ENCODE measurements at places on chromosomes 4 and X.

DNA sequence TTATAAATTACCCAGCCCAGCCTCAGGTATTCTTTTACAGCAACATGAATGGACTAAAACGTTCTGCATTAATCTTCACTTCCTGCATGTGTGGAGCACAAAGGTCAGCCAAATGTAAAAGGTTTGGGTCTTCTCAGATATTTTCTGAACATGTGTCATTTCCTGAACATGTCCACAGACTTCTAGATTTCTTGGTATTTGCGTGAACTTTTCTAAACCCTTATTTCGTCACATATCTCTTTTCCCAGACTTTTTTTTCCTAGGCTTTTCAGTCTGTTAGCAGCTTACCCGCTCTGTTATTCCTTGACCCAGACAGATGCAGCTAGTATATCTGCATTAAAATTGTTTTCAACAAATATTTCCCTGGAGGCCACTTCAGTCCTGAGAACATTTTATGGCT lies 57.3 kb upstream of the USP51 start:
- no peak for DNase-seq

DNA sequence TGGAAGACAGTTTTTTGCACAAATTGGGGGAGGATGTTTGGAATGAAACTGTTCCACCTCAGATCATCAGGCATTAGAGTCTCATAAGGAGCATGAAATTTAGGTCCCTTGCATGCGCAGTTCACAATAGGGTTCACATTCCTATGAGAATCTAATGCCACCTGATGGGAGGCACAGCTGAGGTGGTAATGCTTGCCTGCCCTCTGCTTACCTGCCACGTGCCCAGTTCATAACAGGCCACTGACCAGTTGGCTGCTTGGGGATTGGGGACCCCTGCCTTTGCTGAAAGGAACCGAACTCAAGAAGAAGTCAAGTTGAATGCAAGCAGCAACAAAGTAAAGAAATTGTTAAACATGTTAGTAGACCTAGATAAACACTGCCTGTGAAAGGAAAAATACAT lies 4.6 kb upstream of the HSPA4L start:
- no peak for DNase-seq

- no peak for DNase-seq
Measured at GRCh38 chrX:67619253-67619652, 75.4 kb downstream of the AR start.

DNA sequence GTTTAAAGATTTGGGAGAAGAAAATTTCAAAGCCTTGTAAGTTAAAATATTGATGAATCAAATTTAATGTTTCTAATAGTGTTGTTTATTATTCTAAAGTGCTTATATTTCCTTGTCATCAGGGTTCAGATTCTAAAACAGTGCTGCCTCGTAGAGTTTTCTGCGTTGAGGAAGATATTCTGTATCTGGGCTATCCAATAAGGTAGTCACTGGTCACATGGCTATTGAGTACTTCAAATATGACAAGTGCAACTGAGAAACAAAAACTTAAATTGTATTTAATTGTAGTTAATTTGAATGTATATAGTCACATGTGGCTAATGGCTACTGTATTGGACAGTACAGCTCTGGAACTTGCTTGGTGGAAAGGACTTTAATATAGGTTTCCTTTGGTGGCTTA lies 1.1 kb downstream of the ALB start:
- no peak for DNase-seq

GRCh38 chrX:24229976-24230375 lies 80.4 kb downstream of the ZFX start:
- DNase-seq: no peak

- no peak for DNase-seq
Measured at GRCh38 chr4:174434455-174434854, 87.8 kb downstream of the HPGD start.

DNA sequence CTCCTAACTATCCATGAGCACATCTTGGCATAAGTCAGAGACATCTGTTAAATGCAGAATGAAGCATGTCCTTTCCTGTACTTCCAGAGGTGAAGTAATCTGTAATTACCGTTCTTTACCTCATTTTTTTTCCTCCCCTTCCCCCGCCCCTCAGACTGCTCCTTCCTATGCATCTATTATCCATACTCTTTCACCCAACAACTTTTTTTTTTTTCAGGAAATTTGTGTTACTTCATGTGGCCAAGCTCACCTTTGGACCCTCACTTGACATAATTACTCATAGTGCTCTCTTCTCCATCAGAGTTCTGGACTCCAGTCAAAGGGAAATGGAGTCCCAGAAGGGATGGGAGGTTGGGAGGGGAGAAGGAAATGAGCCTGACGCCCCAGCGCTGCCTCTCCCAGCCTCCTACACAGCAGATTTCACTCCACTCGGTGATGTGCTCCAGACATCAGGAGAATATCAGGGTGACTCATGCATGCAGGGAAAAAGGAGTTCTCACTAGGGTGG lies 568.8 kb downstream of the STIM2 start:
- DNase-seq: no peak

- DNase-seq: no peak
Measured at GRCh38 chr4:48255072-48255958, 14.3 kb downstream of the TEC start.

- no peak for DNase-seq
Measured at GRCh38 chr4:170687751-170688150, 598.0 kb upstream of the AADAT start.

GRCh38 chr4:92970996-92971395 lies 667.2 kb downstream of the GRID2 start:
- DNase-seq: no peak

- DNase-seq: no peak
Measured at GRCh38 chr4:109294006-109294405, 8.5 kb downstream of the COL25A1 start.

DNA sequence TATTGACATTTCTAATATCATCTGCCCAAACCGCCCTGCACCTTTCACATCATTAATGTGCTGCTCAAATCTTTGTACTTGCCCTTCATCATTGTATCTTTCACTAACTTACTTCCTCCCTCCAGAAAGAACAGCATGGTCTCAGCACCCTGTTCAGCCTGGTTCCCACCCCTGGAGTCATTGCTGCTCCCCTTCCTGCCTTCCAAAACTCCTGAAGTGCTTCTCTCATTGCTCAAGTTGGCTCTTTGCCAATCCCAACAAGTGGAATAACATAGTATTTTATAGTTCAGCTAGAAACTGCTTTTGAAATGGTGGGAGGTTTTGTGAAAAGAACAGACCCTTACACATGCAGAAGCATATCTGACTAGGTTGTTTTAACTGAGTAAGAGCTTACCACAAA lies 14.0 kb upstream of the TTC29 start:
- no peak for DNase-seq

- DNase-seq: no peak
Measured at GRCh38 chrX:3346501-3347259, at the start of gene MXRA5. Gene MXRA5 (minus strand): TSS chrX:3346652. CDS start chrX:3343833, 2,819 bp downstream.

DNA sequence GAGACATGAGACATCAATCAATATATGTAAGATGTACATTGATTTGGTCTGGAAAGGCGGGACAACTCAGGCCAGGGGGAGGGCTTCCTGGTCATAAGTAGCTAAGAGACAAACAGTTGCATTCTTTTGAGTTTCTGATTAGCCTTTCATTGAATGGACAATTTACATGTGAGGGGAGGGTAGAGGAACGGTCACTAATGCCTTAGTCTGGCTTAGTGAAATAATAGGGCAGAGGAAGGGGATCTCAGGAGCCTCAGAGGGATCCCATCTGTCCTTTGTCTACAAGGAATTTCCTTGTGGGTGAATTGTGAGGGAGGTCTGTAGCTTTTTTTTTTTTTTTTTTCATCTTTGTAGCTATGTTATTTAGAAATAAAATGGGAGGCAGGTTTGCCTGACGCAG lies 88.3 kb downstream of the GK start:
- DNase-seq: no peak

- no peak for DNase-seq
Measured at GRCh38 chr4:151530230-151530629, 121.3 kb downstream of the FHIP1A start.

- peak; percentile 5 for DNase-seq
Measured at GRCh38 chr4:56668267-56668666, 12.8 kb downstream of the HOPX start.

DNA sequence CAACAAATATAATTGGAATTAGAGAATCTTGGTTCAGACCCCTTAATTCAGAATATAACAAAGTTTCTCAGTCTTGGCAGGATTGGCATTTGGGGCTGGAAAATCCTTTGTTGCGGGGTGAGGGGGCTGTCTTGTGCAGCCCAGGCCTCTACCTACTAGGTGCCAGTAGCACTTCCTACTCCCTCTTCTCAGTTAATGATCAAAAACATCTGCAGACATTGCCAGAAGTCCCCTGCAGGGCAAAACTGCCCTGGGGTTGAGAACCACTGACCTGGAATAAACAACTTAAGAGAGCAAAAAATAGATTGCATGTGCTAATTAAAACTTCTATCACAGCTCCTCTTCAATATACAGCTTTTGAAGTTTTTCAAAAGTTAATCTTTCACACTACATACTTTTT lies 36.7 kb upstream of the CXorf38 start:
- no peak for DNase-seq
